ENCODE measurements at places on chromosomes 6 and 20.

GRCh38 chr6:26309731-26310142, 55.3 kb upstream of the BTN3A2 start:
- DNase-seq: no peak

DNA sequence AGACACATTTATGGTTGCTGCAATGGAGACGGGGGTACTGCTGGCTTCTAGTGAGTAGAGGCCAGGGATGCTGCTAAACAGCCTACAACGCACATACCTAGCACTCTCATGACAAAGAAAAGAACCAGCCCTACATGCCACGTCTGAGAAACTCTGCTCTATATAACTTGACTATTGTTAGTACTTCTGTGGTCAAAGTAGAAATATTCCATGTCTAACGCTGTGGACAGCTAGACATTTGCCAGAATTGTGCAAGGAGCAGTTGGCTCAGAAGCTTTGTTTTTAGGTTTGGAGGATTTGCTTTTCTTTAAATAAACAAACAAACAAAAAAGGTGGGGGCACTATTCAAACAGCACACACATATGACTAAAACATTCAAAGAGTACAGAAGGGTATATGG, 20.5 kb downstream of the UBE2V1 start:
- no peak for DNase-seq

- DNase-seq: no peak
Observed at GRCh38 chr20:46139908-46140482, 21.9 kb downstream of the CD40 start.

GRCh38 chr6:45075246-45075645, 252.9 kb upstream of the RUNX2 start:
- DNase-seq: no peak

- DNase-seq: no peak
Observed at GRCh38 chr6:40788661-40789655, 201.8 kb upstream of the LRFN2 start.

- peak; percentile 94 for DNase-seq
Observed at GRCh38 chr20:62953839-62954703, 1.6 kb downstream of the SLC17A9 start.

DNA sequence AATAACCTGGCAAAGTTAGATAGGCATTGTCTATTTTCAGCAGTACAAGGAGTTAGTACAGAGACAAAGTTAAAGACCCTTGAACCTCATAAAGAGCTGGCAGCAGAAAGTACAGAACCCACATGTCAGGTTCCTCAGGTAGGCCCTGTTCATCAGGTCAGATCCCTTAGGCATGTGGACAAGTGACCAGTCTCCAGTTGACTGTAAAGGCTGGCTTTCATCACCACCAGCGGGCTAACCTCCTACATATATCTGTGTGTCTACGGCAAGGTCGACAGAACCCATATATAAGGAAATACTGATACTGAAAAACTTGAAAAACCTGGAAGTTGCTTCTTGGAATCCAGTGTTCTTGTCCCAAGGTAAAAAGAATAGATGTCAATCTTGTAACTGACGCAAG, 223.1 kb upstream of the SGK1 start:
- DNase-seq: no peak

DNA sequence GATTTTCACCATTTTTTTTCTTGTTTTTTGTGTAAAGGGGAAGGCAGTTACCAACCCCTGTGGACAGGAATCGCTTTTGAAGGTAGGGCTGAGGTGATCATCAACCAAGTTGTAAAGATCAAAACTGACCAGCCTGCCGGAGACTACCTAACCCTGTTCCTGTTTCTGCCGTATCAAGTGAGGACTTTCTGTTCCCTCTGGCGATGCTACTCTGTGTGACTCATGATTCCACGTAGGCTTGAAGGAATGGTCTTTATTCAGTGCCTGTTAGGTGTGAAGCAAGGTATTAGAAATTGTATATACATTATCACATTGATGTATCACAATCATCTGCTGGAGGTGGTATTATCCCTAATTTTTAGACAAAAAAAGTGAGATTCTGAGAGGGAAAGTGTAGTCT, 161.3 kb downstream of the SOX4 start:
- DNase-seq: no peak
